ENCODE measurements at places on chromosomes 5 and 9.
A peak's percentile ranks its signal among the peaks of the same experiment; 100 is the strongest.

- no peak for DNase-seq
These were observed 570.7 kb downstream of the CAAP1 start for GRCh38 chr9:26321935-26322334.

- DNase-seq, result no peak
These were observed 24.4 kb upstream of the RNF38 start for GRCh38 chr9:36424289-36425055.

DNA sequence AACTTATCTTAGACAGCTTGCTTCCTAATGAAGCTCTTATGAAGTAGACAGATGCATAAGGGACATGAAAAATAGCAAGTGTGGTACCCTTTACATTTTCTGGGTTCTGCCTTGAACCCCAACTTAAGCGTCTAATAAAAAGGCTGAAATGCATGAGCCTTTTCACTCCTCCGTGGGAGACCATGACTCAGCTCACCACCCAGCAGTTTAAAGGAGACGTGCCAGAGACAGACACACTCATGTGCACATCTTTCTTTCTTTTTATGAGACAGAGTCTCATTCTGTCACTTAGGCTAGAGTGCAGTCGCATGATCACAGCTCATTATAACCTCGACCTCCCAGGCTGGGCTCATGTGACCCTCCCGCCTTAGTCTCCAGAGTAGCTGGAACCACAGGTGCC is 22.3 kb downstream of the CTXN3 start:
- DNase-seq, result no peak

DNA sequence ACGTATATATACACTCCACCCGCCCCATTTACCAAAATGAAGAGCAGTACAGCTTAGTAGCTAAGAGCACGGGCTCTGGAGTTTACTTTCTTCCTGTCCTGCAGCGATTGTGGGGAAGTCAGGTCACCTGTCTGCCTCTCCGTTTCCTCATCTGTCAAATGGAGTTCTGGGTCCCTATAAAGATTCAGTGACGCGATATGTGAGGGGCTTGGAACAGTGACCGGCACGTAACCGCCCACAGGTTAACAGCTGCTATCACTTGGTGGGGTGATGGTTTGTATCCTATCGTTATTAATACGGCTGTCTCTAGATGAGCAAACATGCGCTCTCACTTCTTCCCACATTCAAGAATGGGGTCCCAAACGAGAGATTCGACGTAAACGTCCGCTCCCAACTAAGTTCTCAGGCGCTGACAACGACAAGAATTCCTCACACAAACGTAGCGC is 426 bp downstream of the FAM114A2 start:
- DNase-seq, result peak; percentile 57

DNA sequence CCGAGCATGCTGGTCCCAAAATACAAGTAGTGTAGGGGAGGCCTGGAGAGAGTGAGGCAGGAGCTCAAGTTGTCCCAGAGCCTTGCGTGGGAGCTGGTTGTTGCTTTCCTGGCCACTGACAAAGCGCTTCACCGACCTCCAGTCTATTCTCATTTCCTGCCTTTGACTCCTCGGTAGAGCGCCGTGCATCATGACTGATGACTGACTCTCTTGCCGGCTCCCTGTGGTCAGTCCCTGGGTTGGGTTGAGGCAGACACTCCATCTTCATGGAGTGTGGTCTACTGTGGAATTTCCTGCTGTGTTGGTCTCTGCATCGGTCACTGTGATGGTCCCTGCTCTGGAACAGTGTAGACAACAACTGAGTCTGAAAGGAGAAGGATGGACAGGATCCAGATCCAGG is 175.1 kb upstream of the S1PR3 start:
- no peak for DNase-seq

DNA sequence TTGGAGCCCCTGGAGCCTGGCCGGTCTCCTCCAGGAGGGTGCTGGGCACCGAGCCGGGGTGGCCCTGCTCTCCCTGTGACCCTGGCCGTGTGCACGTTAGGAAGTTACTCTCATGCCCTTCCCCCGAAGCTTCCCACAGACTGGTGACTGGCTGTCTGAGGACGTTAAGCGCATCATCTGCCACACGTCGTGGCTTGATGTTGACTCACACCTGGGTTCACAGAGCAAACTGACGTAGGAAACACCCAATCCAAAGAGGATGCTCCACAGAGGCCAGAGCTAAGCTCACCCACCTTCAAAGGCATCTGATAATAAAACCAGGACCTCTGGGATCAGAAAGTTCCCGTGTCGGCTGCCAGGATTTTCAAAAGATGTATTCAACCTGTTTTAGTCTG is 152.9 kb upstream of the PHYKPL start:
- no peak for DNase-seq

GRCh38 chr9:17116400-17116837 is 18.4 kb upstream of the CNTLN start:
- no peak for DNase-seq

GRCh38 chr5:18219241-18219640 is 585.0 kb downstream of the TAF11L14 start:
- DNase-seq, result no peak

DNA sequence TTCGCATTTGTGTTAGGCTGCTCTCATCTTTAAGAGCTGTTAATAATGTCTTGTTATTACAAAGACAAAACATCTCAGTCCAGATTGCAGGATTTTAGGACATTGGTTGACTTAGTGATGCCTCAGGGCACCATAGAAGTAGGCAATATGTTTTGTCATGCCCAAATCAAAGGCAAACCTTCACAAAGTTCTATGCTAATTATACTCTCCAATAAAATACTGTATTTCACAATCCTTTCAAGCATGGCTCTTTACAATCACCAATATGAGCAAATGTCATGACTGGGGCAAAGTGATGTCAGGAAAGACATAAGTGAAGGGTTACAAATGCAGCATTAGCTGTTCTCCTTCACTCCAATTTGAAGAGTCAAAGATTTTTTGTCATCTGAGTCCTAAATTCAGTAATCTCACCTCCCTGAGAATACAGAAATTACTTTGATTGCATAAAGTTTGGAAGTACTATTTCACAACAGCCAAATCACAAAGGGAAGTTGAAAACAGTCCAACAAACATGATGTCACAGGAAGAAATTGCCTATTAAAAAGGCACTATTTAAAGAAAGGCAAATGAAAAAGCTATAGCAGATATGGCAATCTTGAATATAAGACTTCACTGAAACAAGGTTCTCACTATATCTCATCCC is 303.2 kb downstream of the PRR16 start:
- no peak for DNase-seq

DNA sequence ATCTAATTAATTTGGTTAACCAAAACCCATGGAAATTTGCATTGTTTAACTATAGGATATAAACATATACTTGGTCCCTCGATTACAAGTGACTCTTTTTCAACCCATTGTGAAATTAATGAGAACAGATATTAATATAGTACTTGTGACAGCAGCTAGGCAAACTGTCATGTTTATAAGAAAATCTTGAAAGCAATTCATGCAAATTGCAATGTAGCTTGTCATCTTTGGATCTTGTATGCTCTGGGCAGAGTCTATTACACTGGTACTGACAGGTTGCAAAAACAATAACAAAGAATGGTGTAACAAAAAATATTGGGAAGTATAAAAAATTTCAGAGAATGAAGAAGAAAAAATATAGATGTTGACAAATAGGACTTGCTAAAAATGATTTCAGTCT is 941.0 kb downstream of the DNAH5 start:
- DNase-seq, result no peak

DNA sequence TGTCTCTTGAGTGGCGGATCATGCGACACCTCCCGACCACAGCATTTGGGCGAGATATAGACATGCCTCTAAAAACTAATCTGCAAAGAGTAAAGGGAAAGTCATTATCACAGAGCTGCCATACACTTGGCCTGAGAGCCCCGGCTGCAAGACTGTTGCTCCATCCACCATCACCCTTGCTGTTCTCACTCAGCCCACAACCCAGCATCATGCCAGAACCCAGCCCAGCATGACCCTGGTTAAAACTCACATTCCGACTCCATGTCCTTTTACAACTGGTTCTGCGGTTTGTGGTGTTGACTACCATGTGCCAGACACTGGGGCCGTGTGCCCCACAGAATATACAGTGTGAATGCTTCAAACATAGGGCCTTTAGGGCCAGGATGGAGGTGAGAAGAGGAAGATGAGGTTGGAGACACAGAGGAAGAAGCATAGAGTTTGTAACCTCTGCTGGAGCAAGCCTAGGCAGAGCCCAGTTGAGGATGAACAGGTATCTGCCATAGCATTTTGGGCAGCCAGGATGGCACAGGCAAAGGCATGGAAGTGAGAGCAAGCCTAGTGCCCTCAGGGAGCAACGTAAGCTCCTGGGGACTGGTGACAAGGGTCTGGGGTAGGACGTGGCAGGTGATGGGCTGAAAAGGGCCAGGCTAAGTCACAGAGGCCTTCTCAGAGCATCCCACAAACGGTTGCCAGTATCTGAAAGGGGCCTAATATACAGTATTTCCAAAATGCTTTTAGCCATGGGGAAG is 37.5 kb upstream of the SMU1 start:
- DNase-seq, result no peak

- DNase-seq, result no peak
These were observed 62.6 kb downstream of the NUP214 start for GRCh38 chr9:131187957-131188356.

DNA sequence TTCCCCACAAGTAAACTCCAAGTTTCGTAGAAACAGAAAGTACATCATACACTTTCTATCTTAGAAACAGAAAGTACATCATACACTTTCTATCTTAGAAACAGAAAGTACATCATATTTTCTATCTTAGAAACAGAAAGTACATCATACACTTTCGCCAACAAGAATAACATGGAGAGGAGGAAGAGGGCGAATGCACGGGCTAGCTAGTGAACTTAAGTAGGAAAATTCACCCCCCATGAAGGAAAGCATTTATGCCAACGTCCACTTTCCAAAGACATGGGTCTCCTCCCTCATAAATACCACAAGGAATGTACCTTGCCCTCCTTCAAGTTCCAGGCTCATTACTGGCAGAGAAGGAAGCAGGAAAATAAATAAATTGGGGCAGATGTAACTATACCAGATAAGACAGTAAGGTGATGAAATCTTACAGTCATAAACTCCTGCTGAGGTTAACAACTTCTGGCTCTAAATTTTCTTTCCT is 64.7 kb downstream of the FRMD3 start:
- DNase-seq, result no peak

GRCh38 chr5:72451741-72452505 is 55.3 kb downstream of the ZNF366 start:
- no peak for DNase-seq

DNA sequence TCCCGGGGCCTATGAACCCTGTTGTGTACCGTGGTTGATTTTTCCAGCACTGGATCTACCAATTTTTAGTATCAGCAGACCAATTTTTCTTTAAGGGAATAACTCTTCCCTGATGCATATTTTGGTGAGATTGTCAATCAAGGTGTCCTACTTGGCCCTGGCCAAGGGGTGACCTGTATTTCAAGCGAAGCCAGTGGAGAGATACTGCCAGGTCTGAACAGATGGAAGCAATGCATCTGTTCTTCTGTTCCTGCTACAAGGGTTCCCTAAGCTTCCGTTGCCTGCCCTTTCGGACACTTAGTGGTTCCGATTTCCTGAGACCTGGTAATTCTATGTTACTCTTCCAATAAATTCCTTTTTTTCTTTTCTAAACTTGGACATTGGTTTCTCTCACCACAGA is 37.3 kb downstream of the ADAM19 start:
- DNase-seq, result no peak

GRCh38 chr5:124045412-124045811 is 533.4 kb downstream of the CSNK1G3 start:
- DNase-seq, result no peak

- DNase-seq, result no peak
These were observed 11.4 kb upstream of the SYNPO start for GRCh38 chr5:150628936-150629485.

DNA sequence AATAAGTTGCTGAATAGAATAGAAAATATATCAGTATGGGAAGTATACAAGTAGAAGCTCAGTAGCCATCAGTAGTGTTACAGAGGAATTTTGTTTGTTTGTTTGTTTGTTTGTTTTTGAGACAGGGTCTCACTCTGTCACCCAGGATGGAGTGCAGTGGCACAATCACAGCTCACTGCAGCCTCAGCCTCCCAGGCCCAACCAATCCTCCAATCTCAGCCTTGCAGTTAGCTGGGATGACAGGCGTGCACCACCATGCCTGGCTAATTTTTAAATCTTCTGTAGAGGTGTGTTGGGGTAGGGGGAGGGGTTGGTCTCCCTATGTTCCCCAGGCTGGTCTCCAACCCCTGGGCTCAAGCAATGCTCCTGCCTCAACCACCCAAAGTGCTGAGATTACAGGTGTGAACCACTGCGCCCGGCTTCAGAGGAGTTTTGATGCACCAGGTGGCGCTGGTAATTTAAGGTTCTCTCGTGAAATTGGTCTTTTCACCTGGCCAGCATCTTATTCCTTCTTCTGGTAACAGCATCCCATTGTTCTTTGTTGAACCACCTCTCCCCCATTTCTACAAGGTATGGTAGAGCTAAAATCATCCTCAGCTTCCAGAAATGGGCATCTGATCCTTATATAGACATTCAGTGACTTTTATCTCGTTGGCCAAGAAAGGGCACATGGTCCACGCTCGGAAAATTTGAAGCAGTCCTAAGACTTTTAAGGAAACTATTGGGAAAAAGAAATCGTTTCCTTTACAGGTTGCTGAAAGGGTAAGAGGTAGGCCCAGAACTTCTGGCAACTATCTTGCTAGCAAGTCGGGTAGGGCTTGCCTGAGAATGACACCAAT is 157.1 kb downstream of the ARRDC3 start:
- DNase-seq, result peak; percentile 58

DNA sequence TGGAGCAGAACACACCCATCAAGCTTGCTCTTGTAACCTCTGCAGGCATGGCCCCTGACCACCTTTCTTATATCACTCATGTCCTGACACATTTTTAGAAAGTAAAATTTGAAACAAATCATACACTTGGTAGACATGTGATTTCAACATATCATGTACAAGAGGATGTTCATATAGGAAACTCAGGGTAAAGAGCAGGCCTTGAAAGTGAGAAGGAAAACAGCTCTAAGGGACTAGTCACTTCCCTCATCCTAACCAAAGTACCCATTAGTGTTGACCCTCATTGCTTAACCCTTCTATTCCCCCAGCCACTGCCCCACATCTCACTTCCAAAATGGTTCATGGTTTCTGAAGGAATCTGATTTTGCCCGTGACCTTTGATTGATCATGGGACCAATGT is 492.4 kb upstream of the KLF4 start:
- no peak for DNase-seq

- DNase-seq, result no peak
These were observed 48.3 kb downstream of the PRRC1 start for GRCh38 chr5:127565586-127566270.

DNA sequence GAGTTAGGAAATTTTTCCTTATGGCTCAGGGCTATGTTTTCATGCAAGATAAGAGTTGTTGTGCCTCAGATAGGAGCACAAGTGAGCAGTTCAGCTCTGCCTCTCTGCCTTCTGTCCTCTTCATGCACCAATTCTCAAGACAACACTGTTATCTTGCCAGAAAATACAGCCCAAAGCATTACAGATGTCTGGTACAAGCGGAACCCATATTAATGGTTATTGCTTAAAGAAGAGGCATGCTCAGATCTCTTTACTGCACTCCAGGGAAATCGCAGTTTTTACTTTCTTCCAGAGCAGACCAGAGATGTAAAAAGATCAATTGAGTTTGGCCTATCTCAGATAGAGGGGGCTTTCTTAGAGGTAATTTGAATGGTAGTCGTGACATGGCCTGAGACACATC is 361.6 kb upstream of the WWC1 start:
- DNase-seq, result no peak

GRCh38 chr9:123678038-123678877 is 251.7 kb downstream of the DENND1A start:
- no peak for DNase-seq

All from CD4-positive, alpha-beta memory T cell (primary cell).